Bone marrow (tissue), 2 donors: ENCODE measurements at places on chromosomes 11 and 22.

DNA sequence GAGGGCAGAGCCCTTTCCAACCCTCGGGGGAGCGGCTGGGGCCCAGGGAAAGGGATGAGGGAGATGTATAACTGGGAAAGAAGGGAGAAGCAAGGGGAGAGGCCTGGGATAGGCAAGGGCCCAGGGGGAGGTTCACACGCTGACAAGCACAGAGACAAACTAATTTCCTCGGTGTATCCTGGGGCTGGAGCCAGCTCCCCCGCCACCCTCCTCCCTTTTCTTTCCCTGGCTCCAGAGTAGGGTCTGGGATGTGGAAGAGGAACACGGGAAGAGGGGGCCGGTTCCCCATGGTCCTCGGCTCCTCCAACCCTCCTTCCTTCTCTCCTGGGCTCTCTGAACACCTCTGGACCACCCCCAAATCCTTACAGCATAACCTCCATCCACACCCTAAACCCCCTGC, 6.9 kb downstream of the CLCF1 start:
- no peak for DNase-seq

DNA sequence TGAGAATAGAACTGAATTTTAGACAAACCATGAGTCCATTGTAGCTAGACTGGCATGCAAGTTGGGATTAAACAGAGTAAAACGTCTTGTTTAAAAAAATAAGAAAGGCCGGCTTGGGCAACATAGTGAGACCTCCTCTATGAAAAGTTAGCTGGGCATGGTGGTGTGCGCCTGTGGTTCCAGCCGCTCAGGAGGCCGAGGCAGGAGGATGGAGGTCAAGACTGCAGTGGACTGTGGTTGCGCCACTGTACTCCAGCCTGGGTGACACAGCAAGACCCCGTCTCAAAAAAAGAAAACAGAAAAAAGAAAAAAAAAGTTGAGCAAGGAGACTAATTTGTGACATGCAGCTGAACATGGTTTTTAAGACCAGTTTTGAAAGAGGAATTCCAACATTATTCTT, 23.5 kb downstream of the CDPF1 start:
- no peak for DNase-seq

DNA sequence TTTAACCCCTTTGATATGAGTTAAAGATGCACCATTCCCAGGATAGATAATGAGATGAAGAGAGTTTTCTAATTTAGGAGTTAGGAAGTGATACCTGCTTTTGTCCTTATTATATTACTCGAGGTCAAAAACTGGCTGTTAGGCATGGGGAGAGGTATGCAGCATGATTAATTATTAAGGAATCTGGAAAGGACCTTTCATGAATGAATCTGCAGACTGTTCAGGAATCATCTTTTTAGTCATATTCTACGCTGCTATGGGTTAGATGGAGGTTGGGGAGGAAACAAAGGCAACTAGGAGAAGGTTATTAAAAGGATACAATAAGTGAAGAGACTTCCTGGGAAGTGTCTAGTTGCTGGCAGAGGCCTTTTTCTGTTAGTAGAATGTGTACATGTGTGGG, 492.4 kb upstream of the CCDC90B start:
- DNase-seq: no peak

DNA sequence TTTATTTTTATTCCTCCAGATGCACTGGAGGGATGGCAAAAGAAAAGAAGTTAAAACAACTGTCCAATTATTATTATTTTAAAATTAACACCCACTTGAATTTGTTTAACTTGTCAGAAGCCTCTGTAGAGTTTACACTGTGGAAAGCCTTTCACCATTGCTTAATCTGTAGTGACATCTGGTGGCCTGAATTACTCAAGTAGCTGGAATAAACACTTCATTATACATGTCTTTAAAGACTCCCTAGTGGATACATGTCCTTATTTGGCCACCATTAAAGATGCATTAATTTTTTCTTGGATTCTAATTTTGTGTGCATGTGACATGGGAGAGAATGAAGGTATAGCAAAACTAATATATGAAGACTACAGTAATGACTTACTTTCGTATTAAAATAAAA, 1496.5 kb downstream of the FAM181B start:
- no peak for DNase-seq

DNA sequence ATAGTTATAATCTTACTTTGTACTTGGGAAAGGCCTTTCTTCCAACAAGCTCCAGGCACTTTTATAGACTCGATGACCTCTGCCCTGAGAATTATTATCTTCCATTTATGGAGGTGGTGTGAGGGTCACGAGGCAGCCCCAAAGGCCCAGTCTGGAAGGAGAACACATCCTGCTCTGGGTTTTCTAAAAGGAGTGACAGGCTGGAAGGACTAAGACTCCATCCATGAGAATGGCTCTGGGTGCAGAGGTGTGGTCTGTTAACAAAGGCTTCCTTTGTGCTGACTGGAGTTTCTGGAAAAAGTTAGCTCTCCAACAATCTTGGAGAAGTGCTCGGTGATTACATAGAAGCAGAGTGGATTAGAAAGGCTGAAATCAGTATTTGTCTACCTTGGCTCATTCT, 74.7 kb upstream of the SESN3 start:
- DNase-seq: no peak

DNA sequence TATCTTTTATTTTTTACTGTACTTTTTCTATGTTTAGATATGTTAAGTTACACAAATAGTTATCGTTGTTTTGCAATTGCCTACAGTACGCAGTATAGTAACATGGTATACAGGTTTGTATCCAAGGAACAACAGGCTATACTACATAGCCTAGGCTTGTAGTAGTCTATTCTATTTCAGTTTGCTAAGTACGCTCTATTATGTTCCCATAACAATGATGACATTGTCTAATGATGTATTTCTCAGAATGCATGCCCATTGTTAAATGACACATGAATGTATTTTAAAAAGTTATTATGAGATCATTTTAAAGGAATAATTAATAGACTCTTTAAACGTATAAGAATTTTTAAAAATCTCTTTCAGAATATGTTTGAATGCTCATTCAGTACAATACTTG, 696.7 kb upstream of the CCDC90B start:
- DNase-seq: no peak

- DNase-seq: no peak
Measured at GRCh38 chr11:47433157-47433556, 6.9 kb upstream of the PSMC3 start.

DNA sequence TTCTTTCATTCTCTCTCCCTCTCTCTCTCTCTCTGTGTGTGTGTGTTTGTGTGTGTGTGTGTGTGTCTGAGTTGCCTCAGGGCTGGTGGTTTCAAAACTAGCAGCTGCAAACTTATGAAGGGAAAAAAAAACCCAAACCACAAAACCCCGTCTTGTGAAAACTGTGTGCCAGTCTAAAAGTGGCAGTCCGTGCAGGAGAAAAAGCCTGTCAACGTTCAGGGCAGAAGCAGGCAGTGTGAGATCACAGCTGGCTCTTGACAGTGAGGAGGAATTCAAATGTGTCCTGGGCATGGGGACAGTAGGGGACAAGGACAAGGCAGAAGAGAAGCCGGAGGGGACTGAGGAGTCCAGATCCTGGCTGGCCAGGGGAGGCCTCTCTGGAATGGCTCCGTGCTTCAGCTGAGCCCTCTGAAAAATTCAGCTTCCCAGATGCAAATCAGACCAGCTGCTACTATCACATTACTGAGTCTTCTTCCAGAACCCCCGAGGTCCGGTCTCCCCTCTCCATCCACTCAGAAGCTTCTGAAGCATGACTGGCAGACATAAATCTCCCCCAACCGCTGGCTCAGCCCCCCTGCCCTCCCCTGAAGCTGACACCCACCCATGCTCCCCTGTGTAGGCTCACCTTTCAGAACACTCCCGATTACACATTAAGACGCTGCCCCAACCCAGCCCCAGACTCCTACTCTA, 31.9 kb downstream of the FLI1 start:
- no peak for DNase-seq

GRCh38 chr11:128644576-128644975, 49.3 kb upstream of the FLI1 start:
- DNase-seq: no peak

- DNase-seq: no peak
Measured at GRCh38 chr22:39617970-39618757, 47.6 kb downstream of the CACNA1I start.

GRCh38 chr11:123080015-123080414, 18.1 kb upstream of the HSPA8 start:
- DNase-seq: no peak

GRCh38 chr22:47543447-47543846, 781.0 kb downstream of the TBC1D22A start:
- no peak for DNase-seq

- DNase-seq: no peak
Measured at GRCh38 chr11:82730286-82730685, 3.4 kb downstream of the FAM181B start.
